ENCODE measurements at places on chromosomes 1 and 21. TPM values are rescaled to one million over a fixed set of nuclear protein-coding genes. Genes with fewer than 3 reads are reported as not detected.

DNA sequence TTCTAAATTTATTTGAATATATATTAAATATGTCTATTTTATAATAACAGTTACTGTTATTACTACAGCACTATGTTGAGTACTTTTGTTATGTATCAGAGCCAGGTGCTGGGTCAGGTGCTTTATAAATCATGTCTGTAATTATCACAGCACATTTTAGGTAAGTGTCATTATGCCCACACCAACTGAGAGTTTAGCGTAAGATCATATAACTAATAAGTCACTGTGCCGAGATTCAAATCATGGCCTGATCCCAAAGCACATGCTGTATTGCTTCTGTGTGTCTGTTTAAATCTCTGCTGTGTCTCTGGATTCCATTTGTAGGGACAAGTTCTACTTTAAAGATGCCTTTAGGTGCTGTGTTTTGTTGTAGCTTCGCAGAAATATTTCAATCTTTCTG, 1.9 kb downstream of the GPSM2 start:
- no peak for DNase-seq

- DNase-seq: no peak
These were observed 12.8 kb downstream of the S100A7 start for GRCh38 chr1:153447498-153448170.

- peak; percentile 91 for DNase-seq
These were observed 10.5 kb downstream of the KIAA1614 start for GRCh38 chr1:180923021-180923841.

DNA sequence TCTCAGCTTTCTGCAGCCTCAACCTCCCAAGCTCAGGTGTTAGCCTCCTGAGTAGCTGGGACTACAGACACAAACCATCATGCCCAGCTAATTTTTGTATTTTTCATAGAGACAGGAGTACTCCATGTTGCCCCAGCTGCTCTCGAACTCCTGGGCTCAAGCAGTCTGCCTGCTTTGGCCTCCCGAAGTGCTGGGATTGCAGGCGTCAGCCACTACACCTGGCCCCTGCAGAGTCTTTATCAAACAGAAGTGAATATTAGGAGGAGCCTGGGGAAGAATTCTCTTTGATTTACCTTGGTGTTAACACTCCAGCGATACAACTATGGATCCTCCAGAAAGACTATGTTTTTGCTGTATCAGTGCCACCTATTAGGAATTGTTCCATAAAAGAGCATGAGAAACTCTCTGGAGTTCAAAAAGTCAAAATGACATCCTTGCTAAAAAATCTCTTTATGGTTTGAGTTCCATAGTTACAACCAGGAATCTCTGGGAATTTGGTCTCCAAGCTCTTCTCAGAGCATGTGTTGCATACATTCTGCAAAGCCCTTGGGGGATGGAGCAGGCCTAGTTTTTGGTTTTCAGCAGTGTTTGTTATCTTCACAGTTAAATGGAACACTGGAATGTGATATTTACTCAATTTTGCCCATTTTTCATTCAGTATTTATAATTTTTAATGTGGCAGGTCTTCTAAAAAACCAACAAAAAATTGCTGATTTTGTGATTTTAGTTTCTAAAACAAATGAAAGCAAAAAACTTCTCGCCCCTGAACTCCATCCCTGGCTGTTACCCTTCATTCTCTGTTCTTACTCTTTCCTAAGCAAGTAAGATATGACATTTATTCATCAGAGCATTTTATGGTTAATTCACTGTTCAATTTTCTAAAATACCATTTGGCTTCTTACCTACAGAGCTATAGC, 77.3 kb downstream of the OLFML2B start:
- DNase-seq: no peak

- DNase-seq: no peak
These were observed 19.0 kb downstream of the OR2L3 start for GRCh38 chr1:248065604-248066003.

DNA sequence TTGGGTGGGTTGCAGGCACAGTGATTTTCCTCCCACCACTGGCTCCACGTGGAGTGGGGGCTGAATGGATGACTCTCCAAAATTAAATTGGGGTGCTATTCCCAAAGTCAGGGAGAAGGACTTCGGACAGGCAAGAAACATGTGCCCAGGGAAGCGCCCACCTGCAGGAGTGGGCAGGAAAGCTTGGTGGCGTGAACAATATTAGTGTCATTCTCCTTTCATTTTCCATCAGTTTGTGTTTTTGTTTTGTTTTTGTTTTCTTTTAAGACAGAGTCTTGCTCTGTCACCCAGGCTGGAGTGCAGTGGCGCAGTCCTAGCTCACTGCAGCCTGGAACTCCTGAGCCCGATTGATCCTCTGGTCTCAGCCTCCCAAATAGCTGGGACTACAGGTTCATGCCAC, 30.1 kb downstream of the TOMM20 start:
- DNase-seq: no peak

GRCh38 chr1:57007948-57008347, 42.1 kb upstream of the C8B start:
- DNase-seq: no peak

- no peak for DNase-seq
These were observed 52.9 kb downstream of the KCNC4 start for GRCh38 chr1:110262846-110263631.

The PRAMEF7 gene
- not detected for total RNA-seq

DNA sequence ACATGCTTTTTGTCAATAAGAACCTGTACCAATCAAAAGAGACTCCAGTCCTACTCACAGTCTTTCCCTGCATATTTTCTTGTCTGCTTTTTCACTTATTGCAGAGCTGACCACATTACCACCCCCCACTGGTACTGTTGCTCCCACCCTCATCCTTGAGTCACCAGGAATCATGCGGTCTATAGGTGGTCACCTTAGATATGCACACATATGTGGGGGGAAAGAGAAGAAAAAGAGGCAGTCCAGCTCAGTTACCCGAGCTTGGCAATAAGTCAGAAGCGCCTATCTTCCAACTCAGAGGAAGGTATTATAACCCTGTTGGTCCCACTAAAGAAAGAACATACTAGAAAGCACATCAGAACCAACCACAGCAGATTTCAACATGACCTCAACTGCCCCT, 119.2 kb downstream of the SMYD2 start:
- peak; percentile 8 for DNase-seq

The TMEM82 gene
- 0.21 TPM for total RNA-seq

GRCh38 chr1:192443616-192444015, 126.8 kb downstream of the RGS21 start:
- DNase-seq: no peak

DNA sequence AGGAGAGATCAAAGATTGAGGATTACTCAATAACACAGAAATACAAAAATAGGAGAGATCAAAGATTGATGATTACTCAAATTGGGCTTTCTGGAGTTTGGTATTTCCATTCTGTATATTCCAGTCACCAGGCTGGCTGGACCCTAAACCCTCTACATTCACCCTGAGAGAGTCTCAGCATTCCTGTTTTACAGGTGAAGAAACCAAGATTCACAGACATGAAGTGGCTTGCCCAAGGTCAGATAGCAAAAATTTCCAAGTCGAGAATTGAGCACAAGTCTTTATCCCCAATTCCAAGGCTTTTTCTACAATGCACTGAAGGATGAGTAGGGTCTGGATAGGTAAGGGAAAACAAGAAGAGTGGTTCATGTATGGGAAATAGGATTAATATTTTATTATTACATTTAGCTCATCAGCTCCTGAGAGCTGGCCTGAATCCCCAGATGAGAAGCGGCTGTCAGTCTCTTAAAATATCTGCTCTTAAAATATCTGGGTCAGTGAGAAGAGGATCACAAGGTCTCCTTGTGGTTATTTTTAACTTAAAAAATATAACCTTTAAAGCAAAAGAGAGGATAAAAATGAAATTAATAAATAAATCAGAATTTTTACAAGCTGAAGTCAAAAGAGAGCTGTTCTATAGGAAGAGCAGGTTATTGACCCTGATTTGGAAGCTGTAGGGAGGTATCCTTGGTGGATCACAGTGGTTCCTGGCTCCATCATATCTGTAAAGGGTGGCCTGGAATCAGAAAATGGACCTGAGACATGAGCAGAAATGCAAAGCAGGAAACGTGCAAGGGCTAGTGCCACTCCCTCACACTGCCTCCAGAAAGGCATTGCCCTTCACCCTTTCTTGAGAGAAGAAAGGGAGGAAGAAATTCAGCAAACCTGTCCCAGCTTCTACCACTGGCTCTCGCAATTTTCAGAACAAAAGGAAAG, 29.1 kb upstream of the SEC16B start:
- no peak for DNase-seq

GRCh38 chr1:211258310-211258755, 833 bp upstream of the RCOR3 start:
- DNase-seq: no peak

GRCh38 chr1:214270097-214270650, 10.8 kb upstream of the SMYD2 start:
- no peak for DNase-seq

GRCh38 chr1:223429821-223430220, 36.6 kb downstream of the CCDC185 start:
- DNase-seq: no peak

The VCAM1 gene
- not detected for total RNA-seq

The APOBEC4 gene
- not detected for total RNA-seq

GRCh38 chr1:145886816-145887215, 1.1 kb upstream of the ANKRD35 start:
- no peak for DNase-seq

DNA sequence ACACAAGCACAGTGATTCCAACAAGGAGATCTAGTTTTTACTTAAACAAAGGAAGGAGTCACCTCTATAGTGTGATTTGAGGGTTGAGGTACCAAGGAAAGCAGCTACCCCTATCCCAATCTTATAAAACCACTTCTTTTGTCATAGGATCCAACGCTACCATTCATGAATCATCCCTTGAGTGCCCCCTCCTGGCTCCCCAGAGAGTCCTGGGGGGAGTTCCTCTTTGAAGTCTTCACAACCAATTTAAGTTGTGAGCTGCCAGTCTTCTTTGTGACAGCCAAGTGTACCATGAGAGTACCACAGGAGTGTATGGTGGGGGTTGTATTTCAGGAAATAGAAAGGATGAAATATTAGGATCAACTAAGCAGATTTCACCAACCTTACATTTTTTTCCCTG, 39.1 kb upstream of the NHLH2 start:
- DNase-seq: no peak

- no peak for DNase-seq
These were observed 410.2 kb upstream of the PRMT6 start for GRCh38 chr1:106646261-106646784.

The NPL gene
- total RNA-seq: 4.4 TPM

The SLFNL1 gene
- total RNA-seq: not detected

GRCh38 chr1:165011991-165012531, 344.5 kb downstream of the LMX1A start:
- DNase-seq: no peak

GRCh38 chr1:60874718-60875117, 207.6 kb upstream of the NFIA start:
- DNase-seq: no peak

DNA sequence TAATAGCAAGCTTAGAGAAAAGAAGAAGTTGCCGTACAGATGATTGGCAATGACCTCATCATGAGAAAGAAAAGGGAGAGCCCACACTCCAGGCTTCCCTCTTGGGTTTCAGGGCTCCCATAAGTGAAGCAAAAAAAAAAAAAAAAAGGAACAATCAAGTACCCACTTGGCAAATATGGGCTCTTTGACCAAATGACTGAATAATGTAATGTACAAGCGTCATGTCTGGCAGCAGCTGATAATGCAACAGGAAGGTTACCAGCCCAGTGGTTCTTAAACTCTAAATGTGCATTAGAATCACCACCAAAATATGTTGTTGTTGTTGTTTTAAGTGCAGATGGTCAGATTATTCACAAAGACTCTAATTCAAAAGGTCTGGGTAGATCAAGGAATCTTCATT, 13.5 kb downstream of the TNFSF4 start:
- DNase-seq: no peak

The RYR2 gene
- total RNA-seq: 4.7 TPM

GRCh38 chr1:1397839-1398523, 1.2 kb downstream of the CCNL2 start:
- no peak for DNase-seq

GRCh38 chr21:46035809-46036695, 54.5 kb downstream of the COL6A1 start:
- no peak for DNase-seq

DNA sequence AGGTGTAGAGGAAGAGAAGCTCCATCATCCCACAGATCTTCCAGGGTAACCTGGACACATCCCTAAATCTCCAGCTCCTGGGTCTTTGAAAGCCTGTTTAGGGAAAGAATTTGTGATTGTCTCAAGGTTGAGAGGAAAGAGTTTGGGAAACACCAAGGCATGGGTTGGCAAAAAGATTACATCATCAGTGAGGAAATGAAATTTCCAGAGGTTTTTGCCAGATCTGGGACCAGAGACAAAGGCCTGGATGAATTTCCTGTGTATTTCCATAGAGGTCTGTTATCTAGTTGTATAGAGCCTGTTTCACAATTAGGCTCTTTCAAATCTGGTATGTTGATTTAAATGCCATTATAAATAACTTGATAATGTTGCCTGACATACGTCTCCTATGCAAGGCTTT, 82.3 kb downstream of the GPR89B start:
- DNase-seq: no peak

GRCh38 chr1:84412316-84412942, 14.1 kb downstream of the DNASE2B start:
- DNase-seq: no peak

The VHLL gene
- total RNA-seq: not detected

GRCh38 chr1:53585129-53585528, 125.9 kb downstream of the DMRTB1 start:
- DNase-seq: no peak

- no peak for DNase-seq
These were observed 37.8 kb upstream of the POFUT2 start for GRCh38 chr21:45325206-45326168.

GRCh38 chr1:160063176-160063575, 6.8 kb downstream of the KCNJ10 start:
- no peak for DNase-seq

DNA sequence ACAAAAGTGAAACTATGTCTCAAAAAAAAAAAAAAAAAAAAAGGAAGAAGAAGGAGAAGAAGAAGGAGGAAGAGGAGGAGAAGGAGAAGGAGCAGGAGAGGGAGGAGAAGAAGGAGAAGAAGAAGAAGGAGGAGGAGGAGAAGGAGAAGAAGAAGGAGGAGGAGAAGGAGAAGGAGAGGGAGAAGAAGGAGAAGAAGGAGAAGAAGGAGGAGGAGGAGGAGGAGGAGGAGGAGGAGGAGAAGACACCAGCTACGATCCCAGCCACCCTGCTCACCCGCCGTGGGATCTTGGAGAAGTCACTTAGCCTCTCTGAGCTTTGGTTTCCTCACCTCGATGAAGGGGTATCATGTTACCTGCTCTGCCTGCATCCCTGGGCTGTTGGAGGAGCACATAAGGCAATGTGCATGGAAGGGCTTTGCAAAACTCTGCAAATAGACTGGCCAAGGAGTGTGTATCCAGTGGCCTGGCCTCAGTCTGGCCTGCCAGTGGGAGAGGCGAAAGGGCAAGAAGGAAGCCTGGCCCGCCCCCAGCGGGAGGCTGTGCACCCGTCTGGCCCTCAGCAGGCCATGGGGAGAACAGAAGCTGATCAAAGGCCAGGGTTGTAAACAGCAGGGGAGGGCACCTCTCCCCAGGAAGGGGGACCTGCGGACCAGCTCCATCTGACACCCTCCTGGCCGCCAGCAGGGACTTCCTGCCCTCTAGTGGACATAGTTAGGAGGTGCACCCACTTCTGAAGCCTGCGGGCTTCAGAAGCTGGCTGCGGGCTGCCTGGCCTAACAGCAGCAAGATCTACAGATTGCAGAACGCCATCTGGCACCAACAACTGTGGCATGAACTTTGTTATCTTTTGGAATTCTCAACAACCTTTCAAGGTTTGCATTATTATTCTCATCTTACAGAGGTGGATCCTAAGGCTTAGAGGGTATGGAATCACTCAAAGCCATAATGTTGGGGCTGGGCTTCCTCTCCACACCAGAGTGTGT, 19.2 kb upstream of the CDK18 start:
- peak; percentile 67 for DNase-seq
